ENCODE measurements at places on chromosomes 4 and X.

GRCh38 chrX:112147206-112147605 is 64.6 kb upstream of the TRPC5 start:
- DNase-seq, result no peak

DNA sequence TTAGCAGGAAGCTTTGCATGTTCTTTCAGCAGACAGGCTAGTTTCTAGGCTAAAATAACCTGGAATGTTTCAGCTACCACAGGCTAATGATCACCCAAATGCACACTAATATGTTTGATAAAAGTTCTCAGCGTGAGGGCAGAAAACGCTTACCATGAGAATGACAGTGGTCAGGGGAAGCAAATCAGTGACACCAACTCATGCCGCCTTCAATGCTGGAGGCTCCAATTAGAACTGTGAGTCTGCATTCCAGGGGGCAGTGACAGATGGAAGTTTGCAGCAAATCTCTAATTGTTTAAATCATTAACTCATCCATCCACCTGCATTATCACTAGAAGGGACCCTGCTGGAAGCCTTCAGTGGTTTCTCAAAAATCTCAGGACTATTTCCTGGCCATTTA is 43.2 kb downstream of the ANOS1 start:
- DNase-seq, result no peak

GRCh38 chrX:43703211-43703791 is 47.2 kb downstream of the MAOA start:
- DNase-seq, result peak; percentile 44

DNA sequence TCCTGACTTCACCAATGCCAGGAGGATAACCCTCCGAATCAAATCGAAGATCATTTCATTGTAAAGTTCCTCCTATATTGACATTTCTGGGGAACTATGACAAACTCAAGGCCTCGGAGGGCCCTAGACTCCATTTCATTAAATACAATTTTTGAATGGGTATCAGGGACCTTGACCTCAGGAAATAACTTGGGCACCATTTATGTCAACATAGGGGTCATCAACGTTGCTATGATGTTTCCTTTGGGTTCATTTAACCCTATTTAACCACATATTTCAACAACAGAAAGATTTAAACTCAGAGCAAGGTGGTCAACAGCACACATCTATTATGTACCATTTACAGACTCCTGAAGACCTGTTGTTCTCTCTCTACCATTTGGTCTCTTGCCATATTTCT is 395.1 kb downstream of the TRIML1 start:
- DNase-seq, result no peak

GRCh38 chrX:76253432-76253831 is 80.6 kb downstream of the PBDC1 start:
- no peak for DNase-seq

- peak; percentile 16 for DNase-seq
Observed at GRCh38 chrX:107826238-107827029, 768 bp downstream of the MID2 start.

GRCh38 chr4:80142394-80143306 is 54.7 kb upstream of the PRDM8 start:
- no peak for DNase-seq

DNA sequence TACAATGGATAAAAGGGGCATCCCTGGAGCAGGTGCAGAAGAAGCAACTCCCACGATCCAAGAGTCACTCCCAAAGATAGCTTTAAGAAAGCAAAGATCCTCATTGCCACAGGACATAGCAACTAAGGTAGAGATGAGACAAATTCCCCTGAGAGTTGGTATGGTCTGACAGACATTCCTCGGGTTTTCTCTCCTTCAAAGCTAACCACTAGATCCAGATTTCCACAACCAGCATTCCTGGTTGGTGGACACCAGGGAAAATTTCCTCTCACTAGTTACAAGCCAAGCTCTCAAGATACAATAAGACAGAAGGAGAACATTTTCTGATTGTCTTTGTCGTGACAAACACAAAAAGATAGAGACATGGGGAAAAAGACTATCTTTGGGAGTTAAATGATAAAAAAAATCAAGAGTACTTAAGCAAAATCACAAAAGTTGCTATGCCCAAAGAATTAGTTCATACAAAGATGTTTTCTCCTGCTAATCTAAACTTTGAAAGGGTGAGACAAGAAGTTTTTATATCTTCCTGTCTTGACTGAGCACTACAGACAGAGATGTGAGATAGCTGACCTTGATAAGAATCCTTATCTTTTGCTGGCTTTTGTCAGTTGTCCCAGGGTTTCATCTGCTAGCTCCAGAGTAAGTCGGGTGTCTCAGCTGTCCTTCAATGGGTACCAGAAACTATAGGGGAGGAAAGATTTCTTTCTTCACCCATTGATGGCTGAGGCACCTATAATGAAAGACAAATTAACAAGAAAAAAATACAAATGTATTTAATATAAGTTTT is 200.5 kb downstream of the CENPC start:
- DNase-seq, result no peak
